ENCODE measurements at places on chromosomes 5 and 9.

DNA sequence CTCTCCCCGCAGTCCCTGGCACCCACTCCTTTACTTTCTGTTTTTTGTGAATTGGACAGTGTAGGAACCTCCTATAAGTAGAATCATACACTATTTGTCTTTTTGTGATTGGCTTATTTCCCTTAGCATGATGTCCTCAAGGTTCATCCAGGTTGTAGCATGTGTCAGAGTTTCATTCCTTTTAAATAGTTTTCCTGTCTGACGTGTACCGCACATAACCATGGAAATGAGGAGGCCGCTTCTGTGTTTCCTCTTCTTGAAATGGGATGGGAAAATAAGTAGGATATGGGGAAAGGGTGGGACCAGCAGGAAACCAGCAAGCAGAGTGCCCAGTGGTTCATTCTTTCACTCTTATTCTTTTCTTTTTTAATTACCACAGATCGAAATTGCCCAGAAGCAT lies 72.6 kb upstream of the ENTREP1 start:
- DNase-seq: peak; percentile 67

GRCh38 chr9:122379340-122379739 lies 8.5 kb downstream of the PTGS1 start:
- DNase-seq: no peak

DNA sequence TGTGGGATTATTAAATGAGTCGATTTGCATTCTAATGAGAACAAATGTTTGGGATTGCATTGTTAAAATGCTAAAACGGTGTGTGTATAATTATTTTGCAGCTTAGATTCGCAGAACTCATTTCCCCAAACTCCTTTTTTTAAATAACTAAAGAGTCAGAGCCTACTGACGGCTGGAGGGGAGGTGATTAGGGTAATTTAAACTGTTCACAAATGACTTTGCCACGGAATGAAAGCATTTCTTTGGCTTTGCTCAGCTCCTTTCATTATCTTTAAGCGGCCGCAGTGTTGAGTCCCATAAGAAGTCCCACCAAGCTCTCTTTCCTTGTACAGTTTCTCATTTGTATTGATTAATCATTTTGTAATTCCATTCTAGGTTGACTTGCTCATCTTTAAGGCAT lies 1632.8 kb downstream of the MAT2B start:
- no peak for DNase-seq

DNA sequence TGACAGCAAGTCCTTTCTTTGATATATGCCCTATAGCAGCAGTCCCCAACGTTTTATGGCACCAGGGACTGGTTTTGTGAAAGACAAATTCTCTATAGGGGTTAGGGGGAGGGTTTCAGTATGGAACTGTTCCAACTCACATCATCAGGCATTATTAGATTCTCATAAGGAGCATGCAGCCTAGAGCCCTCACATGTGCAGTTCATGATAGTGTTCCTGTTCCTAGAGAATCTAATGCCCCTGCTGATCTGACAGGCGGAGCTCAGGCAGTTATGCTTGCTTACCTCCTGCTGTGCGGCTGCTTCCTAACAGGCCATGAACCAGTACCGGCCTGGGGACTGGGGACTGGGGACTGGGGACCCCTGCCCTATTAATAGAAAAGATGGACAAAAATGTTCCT lies 2.7 kb upstream of the RAPGEF6 start:
- no peak for DNase-seq

DNA sequence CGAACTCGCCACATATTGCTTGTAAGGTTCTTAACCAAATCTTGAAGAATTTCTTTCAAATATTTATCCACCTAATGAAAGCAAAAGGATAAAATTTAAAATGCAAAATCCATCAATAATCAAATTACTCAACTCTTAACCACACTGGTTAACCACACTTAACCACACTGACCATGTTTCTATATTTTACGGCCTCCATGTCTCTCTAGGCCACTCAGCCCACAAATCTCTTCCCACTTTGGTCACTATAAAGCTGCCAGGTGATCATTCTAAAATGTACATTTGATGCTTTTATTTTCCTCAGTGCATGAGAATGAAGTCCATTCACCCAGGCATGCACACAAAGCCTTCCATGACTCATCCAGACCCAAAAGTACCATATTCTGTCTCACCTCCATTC lies 56.4 kb upstream of the OR2K2 start:
- no peak for DNase-seq

GRCh38 chr5:142015781-142016533 lies 3.1 kb upstream of the GNPDA1 start:
- DNase-seq: peak; percentile 65

DNA sequence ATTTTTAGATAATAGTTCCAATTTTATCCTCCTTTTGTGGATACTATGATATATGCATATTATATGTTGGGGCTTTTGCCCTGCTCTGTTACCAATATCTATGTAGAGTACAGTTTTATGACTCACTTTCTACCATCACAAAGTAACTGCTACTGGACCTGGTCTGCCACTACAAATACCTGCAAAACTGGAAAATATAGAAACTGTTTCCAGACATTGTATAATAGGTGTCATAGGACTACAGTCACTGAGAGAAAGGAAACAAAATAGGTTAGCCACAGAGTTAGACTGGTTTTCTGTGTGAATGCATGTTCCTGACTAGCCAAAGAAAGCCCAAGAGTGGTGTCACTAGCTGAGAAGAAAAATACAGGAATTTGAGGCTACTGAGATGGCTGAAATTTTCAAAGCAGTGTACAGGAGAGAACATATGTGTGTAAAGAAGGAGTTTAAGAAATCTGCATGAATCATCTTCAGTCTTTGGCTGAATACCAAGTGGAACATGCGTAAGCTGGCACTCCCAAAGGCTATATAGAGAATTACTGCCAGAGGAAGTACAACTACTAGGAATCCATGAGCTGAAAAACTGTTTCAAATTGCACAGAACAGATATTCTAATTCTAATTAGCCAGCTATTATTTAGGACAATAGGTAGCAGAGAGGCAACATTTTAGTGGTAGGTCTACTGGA lies 29.0 kb upstream of the FAM174A start:
- DNase-seq: peak; percentile 93

- no peak for DNase-seq
These were observed 49.3 kb downstream of the ADAMTS12 start for GRCh38 chr5:33842456-33842855.

- DNase-seq: peak; percentile 64
These were observed 8.6 kb upstream of the ANKRD33B start for GRCh38 chr5:10555277-10555684.

- DNase-seq: no peak
These were observed 9.2 kb upstream of the SLC9A3 start for GRCh38 chr5:533243-533954.

DNA sequence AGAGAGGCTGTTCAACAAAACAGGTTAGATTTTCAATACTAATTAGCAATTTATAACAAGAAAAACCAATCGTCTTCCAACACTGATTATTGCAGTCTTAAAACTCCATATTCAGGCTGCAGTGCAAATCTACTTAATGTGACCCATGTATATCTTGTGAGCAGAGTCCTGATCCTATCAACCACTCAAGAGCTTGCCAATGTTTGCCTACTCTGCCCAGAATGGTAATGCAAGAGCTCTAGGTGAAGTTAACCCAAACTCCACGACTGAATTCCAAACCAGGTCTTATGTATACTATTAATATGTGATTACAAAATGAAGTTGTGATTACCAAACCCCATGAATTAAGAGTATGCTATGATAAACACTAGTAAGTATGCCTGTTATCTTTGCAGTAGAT lies 17.1 kb downstream of the EFNA5 start:
- no peak for DNase-seq

DNA sequence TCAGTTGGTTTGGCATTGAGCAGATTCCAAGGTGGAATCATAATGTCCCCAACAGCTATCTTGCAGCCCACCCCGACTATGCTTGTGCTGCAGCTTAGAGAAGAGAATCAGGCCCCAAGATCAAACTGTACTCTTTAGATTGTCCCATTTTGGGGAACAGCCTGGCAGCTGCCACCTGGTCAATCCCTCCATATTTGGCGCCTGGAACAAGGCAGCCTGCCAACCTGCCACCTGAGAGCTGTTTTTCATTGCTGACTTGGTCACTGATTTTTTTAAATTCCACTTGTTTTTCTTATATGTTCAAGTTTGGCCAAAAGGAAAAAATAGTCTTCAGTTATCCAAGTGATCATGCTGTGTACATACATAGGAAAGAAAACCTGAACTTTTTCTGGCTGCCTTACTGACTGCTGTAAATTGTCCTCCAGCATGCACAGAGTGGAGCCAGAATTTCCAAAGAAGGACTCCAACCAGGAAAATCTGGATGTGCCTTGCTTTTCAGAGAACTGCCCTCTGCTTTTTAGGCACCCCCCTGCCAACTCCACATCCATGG lies 504.2 kb downstream of the ENC1 start:
- no peak for DNase-seq

DNA sequence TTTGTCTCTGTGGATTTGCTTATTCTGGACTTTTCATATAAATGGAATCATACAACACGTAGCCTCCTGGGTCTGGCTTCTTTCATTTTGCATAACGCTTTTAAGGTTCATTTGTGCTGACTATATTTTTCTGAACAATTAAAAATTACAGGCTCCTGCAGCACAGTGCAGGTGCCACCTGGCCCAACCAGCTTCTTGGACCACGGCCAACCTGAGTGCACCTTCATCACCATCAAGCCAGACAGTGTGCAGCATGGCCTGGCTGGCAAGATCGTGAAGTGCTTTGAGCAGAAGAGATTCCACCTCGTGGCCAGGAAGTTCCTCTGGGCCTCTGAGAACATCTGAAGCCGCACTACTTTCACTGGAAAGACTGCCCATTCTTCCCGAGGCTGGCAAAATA lies 53.5 kb upstream of the COL15A1 start:
- no peak for DNase-seq

GRCh38 chr5:160468363-160468975 lies 46.8 kb downstream of the PTTG1 start:
- DNase-seq: no peak

DNA sequence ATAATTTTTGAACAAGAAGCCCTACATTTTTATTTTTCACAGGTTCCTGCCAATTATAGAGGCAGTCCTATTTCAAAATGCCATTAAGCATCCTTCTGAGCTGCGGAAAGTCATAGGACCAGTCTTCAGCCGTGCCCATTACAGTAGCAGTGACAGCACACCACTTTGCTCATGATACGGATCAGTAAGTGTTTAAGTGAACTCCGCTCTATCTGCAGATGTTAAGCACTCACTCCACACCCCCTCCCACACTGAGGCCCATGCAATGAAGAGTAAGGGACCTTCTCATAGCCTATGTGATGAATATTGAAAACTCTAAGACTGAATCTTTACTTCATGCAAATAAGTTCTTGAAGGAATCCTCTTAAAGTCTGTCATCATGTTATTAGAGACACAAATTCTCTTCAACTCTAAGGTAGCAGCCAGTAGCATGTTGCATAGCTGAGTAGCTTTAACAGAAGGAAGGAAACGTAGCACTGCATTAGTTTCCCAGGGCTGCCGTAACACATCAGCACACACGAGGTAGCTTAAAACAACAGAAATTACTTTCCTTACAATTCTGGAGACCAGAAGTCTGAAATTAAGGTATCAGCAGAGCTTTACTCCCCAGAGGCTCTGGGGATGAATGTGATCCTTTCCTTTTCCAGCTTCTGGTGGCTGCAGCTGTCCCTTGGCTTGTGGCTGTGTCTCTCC lies 20.3 kb upstream of the TAF11L2 start:
- no peak for DNase-seq

GRCh38 chr9:107548298-107549142 lies 59.0 kb upstream of the KLF4 start:
- DNase-seq: peak; percentile 92

DNA sequence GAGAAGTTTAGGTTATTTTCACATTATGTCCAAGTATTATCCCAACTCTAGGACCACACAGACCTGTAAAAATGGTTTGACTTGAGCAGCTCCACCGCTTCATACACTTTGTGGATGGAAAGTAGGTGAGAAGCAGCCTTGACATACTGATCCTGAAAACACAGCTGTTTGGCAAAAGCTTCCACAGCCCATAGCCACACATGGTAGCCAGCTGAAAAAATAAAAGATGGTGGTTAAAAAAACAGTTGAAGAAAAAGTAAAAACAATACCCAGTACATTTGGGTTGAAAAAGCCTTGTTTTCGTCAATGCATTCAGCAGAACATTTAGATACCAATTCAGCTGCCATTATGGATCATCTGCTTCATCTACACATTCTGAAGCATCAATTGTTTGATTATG lies 36.7 kb downstream of the GEMIN5 start:
- no peak for DNase-seq

GRCh38 chr9:130419521-130420035 lies 25.2 kb upstream of the ASS1 start:
- DNase-seq: no peak

- DNase-seq: no peak
These were observed 212.9 kb downstream of the ACTL7B start for GRCh38 chr9:108642871-108643270.

DNA sequence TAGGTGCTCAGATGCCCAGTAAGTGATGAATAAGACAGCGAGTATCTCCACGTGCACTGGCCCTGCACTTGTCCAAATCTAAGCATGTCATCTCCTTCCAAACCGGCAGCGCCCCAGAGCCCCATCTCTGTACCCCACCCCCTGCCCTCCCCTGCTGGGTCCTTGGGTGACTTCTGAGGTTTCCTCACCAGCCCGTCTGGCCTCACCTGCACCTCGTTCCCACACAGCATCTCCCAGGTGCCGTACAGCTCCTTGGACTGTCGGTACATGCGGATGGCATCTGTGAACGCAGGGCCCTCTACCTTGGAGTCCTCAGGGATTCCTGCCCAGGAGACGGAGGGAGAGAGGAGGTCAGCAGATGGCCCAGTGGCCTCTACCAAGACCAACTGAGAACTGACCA lies 66.3 kb downstream of the LRSAM1 start:
- DNase-seq: no peak

DNA sequence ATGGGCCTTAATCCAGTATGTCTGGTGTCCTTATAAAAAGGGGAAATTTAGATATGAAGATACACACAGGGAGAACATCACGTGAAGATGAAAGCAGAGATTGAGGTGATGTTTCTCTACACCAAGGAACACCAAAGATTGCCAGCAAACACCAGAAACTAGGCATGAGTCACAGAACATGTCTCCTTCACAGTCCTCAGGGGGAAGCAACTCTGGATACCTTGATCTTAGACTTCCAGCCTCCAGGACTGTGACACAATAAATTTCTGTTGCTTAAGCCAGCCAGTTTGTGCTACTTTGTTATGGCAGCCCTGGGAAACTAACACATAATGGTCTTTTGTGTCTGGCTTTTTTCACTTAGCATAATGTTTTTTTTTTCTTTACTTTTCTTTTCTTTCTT lies 41.2 kb upstream of the STRBP start:
- DNase-seq: peak; percentile 36

DNA sequence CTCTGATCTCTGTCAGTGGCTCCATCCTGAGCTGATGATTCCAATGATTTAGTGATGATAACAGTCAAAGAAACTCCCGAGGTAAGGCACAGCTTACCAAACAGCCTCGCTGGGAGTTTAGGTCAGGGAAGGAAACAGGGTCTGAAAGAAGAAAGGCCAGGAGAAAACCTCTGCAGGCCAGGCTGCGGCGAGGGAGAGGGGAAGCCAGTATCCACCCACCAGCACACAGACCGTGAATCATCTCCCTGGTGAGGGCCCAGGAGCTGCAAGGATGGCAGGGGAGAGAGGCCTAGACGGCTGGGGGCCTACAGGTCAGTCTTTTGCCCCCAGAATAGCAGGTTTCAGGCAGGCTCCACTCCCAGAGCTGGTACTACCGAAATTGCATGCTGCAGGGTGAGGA lies 590.5 kb downstream of the CCDC171 start:
- DNase-seq: no peak

- peak; percentile 35 for DNase-seq
These were observed 398 bp upstream of the BASP1 start for GRCh38 chr5:17216974-17217492.

GRCh38 chr5:160009591-160009989 lies 651 bp downstream of the TTC1 start:
- DNase-seq: no peak

- peak; percentile 20 for DNase-seq
These were observed 308.6 kb upstream of the EFNA5 start for GRCh38 chr5:107979291-107979690.

Data from epithelial cell of esophagus (primary cell).